NCI-H1694 treated with DMSO at 0.1 percent for 48 hours (cell line): ENCODE measurements at places on chromosomes 5 and 9.
A peak's percentile ranks its signal among the peaks of the same experiment; 100 is the strongest.

- no peak for DNase-seq
Observed at GRCh38 chr5:107919361-107919760, 248.6 kb upstream of the EFNA5 start.

DNA sequence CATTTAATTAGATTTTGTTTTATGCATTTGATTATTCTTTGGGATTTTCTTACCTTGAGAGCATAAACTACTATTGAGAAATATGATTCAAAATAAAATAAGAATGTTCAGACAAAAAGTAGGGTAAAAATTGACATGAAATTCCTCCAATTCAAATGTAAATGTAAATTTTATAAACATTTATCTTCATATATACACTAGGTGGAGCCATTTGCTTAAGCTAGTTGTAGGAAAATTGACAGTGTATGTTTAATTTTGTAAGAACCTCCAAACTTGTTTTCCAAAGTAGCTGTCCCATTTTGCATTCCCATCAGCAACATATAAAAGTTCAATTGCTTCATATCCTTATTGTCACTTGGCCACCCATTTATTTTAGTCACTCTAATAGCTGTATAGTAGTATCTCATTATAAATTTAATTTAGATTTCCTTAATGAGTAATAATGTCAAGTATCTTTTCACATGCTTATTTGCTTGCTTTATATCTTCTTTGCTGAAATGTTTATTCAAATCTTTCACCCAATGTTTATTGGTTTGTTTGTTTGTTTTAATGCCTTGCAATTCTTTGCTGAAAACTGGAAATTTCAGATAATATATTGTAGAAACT, 37.6 kb upstream of the SLCO6A1 start:
- peak; percentile 64 for DNase-seq

- no peak for DNase-seq
Observed at GRCh38 chr5:148542812-148543211, 111.5 kb downstream of the HTR4 start.

DNA sequence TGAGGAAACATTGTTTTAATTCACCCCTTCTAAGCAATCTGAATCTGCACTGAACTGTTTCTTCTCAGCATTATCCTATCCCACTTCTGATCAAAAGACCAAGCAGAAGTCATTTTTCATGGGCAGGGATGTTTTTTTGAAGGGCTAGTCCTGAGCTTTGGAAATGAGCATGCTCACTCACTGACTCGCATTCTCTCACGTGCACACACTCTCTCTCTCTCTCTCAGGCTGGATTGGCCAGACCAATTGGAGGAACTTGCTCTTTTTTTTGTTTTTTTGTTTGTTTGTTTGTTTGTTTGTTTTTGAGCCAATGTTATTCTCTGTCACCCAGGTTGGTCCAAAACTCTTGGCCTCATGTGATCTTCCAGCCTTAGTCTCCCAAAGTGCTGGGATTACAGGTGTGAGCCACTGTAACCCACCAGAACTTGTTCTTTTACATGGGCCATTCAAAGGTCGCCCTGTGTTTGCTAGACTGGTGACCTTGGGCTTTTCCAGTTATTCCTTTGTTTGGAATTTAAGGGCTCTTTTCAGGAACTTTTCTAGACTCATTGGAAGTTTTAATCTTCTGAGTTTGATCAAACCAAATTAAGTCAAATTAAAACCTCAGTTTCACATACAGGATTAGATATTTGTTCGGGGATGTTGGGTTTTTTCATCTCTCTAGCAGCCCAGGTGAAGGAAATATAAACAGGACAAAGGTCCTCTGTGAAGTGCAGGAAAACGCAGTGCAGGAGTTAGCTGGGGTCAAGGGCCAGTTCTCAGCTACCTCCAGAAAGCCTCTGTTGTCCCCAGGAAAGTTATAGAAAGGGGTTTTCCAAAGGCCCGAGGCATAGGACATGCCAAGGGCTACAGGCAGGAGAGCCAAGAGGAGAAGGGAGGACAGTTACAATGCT, 13.1 kb downstream of the FAXDC2 start:
- DNase-seq: no peak

DNA sequence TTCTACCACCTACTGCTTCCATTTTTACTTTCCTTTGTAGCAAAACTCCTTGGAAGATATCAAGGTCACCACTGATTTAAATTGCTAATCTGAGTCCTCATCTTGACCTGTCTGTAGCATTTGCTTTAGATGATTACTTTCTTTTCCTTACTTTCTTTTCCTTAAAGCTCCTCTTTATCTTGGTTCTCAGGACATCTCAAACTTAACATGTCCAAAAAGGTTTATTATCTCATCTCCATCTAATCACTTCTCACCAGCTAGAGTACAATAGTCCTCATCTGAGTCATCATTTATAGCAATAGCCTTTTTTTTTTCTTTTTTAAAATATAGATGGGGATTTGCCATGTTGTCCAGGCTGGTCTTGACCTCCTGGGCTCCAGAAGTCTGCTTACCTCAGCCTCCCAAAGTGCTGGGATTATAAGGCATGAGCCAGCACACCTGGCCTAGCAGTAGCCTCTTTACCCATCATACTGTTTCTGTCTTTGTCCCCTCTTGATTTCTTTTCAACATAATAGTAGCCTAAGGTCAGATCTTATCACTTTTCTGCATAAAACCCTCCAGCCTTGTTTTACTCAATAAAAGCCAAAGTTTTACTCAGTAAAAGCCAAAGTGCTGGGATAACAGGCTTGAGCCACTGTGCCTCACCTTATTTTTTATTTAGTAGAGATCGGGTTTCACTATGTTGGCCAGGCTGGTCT, 32.9 kb upstream of the GPR21 start:
- DNase-seq: no peak

DNA sequence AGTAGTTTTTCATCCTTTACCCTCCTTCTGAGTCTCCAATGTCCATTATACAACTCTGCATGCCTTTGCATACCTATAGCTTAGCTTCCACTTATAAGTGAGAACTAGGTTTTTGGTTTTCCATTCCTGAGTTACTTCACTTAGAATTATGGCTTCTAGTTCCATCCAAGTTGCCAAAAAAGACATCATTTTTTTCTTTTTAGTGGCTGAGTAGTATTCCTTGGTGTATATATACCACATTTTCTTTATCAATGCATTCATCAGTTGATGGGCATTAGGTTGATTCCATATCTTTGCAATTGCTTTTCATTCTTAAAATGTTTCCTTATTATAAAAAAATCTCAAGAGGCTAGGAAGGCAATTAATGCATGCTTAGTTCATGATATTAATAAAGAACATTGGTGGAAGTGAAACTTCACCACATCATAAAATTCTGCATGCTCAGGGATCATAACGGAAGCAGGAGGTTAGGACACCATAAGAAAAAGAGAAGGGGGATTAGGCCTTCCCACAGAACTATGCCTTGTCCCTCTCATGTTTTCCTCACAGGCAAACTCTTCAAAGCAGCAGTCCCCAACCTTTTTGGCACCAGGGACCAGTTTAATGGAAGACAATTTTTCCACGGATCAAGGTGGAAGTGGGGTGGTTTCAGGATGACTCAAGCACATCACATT, 105.2 kb downstream of the FRMD3 start:
- no peak for DNase-seq

- DNase-seq: peak; percentile 17
Observed at GRCh38 chr5:66807743-66808142, 211.6 kb downstream of the MAST4 start.

DNA sequence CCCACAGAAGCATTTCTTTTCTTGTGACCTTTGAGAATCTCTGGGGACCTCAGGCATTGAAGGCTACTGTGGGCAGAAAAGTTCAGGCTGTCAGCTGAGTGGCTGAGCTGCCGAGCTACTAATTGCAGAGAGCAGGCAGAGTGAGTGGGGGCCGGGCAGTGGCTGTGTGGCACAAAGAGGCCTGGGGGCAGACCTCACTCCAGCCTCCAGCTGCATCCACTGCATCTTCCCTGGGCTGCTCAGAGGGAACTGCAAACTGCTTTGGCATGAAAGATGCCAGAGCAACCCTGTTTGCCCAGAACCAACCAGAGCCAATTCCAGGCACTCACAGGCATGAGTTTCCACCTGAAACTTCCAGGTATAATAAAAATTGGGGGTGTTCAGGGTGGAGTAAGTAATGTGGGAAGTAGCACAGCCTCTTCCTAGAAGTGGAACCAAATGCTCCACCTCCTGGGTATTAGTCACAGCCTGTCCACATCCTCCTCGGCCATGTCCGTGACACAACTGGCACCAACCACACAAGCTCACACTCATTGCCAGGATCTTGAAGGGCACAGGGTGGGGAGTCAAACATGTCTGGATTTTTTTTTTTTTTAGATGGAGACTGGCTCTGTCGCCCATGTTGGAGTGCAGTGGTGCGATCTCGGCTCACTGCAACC, 548.9 kb downstream of the BNC2 start:
- DNase-seq: no peak

GRCh38 chr9:89418474-89418845, 79.5 kb downstream of the SEMA4D start:
- no peak for DNase-seq

DNA sequence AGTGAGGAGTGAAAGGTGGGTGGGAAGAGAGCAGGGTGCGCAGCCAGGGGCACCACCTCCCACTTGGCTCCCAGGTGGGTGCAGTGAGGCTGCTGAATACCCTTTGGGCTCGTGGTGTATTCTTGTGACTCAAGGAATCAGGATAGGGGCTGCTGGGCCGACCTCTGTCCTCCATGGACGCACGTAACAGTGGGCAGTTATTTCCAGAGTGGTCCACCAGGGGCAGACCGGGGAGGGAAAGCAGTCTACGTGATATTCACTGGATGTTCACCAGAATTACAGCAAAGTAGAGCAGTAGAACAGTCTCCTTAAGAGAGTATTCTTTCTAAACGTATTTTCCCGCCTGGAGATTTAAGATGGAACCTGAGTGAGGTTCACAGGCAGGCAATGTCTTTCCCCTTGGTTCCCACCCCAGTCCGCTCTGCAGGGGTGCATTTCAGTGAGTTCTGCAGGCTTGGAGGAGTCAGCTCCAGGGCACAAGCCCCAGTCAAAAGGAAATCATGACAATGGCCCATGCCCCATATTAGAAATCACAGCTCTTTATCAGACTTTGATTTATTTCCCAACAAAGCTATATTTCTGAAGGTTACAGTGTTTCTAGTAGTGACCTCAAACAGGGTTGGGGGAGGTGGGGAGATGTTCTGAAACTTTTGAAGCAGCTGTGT, 88.7 kb downstream of the SYK start:
- DNase-seq: no peak
